ENCODE measurements at places on chromosomes 13 and 19.

GRCh38 chr13:49749848-49750247, 42.6 kb downstream of the KPNA3 start:
- no peak for DNase-seq

DNA sequence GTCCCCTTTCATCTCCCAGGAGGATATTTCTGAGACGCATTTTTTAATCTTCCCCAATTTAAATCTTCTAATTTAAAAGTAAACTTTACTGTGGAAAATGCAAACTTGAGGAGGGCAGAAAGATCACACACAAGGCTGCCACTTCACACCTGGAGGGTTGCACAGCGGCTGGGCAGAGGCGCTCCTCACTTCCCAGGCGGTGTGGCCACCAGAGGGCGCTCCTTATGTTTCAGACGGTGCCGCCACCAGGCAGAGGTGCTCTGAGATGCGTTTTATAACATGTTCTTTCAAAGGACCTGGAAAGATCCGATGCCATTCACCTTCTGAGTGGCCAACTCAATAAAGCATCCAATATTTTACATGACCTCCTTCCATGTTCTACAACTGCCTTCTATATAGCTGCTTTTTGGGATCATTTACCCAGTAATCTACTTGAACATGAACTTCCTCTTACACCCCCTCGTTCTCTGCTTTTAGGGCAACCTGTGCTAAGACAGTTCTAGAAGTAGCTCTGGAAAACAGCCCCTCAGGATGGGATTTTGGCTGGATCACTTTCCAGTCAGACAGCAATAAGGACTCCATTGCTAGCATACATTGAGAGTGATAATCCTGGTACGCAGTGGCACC, 14.8 kb upstream of the MTUS2 start:
- DNase-seq: no peak

- DNase-seq: no peak
Observed at GRCh38 chr13:111460548-111461444, 140.4 kb downstream of the TEX29 start.

DNA sequence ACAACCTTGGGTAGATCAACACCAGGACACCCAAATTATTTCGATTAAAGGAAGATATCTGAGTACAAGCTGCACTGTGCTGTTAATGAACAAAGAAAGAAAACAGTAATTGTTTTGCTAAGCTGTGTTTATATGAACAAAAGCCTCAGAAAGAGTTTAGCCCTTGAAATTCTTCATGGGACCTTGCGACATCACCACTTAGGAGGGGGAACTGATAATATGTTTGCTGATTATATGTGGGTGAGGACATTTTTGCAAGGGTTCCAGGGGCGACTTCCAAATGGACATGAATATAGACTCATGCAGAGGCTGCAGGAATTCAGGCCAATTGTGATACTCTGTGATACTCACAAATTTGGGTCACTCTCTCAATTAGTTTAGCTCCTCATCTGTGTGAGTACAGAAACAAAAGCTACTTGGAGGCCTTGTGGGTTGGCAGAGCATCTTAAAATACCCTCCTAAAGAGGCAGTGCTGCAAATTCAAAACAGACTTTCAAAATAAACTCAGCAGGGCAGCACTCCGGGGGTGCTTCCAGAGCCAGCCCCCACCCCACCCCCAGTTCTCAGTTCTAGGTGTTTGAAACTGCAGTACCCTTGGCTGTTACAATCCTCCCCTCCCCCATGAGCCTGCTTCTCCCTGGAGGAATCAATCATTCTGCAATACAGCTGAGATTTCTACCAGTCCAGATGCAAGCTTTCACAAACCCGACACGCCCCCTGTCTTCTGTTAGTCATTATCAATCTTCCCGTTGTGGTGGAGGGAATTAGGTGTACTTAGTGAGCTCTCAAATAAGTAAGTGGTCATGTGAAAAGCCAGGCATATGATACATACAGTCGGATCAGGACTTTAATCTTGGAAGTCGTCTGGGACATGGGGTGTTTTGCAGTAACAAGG, 97.0 kb upstream of the MBNL2 start:
- no peak for DNase-seq

DNA sequence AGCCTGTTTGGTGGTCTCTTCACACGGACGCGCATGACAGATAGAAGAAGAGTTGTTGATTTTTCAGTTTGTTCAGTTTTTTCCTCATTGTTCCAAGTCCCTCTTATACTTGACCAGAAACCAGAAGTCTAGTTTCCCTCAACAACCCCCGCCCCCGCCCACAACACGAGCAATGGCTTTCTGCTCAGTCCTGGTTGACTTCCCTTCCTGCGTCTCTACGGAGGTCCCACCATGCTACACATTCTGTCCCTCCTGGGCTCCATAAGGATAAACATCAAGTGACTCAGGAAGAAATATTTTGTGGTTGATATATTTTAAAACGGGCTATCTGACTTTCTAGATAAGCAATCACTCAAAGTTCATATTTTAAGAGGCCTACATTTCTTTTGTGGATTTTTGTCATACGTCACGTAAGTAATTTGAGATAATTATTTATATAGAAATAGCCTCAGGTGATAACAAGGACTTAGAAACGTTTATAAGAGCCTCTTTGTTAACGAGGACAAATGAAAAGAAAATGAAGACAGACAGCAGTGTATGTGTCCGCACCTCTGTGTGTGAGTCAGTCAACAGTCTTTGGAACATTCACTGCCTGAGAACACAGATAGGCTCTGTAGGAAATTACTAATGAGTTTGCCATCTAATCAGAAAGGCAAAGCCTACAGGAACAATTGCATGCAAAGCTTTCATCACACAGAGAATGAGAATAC, 214.4 kb downstream of the RAP2A start:
- no peak for DNase-seq

DNA sequence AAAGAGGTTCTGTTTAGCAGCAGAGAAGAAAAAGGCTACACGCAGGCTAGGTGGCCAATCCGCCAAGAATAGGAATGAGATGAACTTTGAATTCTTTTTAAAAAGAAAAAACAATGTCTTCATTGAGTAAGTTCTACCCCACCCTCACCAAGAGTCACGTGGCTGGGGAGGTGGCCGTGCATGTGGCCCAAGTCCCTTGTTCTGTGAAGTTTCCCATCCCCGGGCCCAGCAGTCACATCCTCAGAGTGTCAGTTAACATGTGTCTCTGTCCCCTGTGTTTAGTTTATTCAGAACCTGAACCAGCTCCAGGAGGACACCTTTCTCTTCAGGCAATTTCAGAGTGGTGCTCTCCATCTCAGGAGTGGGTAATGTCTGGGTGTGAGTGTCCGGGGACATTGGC, 57.1 kb upstream of the MCF2L start:
- no peak for DNase-seq

GRCh38 chr13:73991384-73991783, 142.8 kb downstream of the KLF12 start:
- no peak for DNase-seq

- DNase-seq: no peak
Observed at GRCh38 chr19:37079238-37079637, 1.0 kb downstream of the ZNF420 start.

Measured in CD4-positive, alpha-beta memory T cell (primary cell).